Ovary (tissue), 10 donors: ENCODE measurements at places on chromosomes 1 and 21. TPM values are rescaled to one million over a fixed set of nuclear protein-coding genes. Genes with fewer than 3 reads are reported as not detected.

Gene ADGRL2
- total RNA-seq, result 69.0 TPM

Gene CRYBG2
- not detected for total RNA-seq

Gene ST6GALNAC3
- total RNA-seq, result 3.8 TPM

Gene DTL
- 0.13 TPM for total RNA-seq

Gene OPTC
- not detected for total RNA-seq

Gene DIRAS3
- 101 TPM for total RNA-seq

Gene VWA5B1
- total RNA-seq, result not detected

Gene LCE3D
- total RNA-seq, result not detected

Gene RHD
- total RNA-seq, result not detected
